NCI-H1694 treated with DMSO at 0.1 percent for 48 hours (cell line): ENCODE measurements at places on chromosomes 2 and 18.

- DNase-seq: no peak
Measured at GRCh38 chr18:9708057-9708433, at the start of gene RAB31. Gene RAB31 (plus strand): TSS chr18:9708301. CDS start chr18:9708406, 105 bp downstream.

DNA sequence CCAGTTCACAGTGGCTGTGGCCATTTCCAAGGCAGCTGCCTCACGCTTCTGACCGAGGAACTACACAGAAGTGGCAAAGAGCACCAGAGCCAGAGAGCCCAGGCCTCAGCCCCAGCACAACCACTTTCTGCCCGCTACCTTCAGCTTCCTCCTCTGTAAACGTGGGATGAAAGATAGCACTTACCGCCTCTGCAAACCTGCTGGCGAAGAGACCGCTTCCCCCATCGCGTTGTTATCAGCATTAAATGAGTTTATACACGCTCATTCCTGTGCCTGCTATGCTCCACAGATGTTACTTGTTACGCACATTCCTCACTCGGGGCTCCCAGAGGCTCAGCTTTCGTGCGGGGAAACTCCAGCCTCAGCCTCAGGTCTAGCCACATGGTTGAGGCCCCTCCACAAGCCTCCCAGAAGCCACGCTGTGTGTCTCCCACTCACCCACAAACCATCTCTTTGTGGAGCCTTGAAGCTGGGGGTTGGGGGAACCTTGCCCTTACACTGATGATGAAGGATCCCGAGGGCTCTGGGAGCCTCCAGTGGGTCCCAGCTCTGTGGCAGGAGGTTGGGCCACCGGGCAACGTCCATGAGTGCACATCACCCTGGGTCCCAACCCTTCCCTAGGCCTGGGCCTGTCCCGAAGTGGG lies 63.3 kb upstream of the SMAD7 start:
- DNase-seq: no peak

GRCh38 chr2:232586943-232587505 lies 36.5 kb downstream of the EIF4E2 start:
- DNase-seq: no peak

DNA sequence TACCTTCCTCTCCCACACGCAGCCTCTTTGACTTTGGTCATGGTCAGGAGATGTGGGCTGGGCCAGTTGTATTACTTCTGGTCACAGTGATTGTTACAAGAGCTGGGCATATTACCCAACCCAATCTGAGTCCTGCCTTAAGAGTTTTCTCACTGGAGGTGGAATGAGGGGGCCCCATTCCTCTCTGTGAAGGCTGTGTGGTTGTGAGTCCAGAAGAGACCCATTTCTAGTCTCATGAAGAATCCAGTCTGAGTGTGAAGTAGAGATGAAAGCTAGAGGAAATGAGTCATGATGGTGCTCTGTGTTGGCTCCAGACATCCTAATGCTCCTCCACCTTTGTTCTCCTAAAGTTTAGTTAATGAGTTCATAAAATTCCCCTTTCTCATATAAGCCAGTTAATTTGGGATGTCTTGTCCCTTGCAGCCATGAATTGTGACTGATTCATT lies 50.8 kb upstream of the RASGRP3 start:
- no peak for DNase-seq

GRCh38 chr2:8413589-8414135 lies 268.2 kb upstream of the ID2 start:
- no peak for DNase-seq

- DNase-seq: no peak
Measured at GRCh38 chr2:3678212-3678611, 20.2 kb downstream of the ALLC start.

GRCh38 chr18:48216639-48217257 lies 192.4 kb downstream of the ZBTB7C start:
- no peak for DNase-seq
